Stimulated activated CD4-positive, alpha-beta T cell treated with anti-CD3 and anti-CD28 coated beads, TNF-alpha, amount 100 ng/mL, for 24 hours (primary cell): ENCODE measurements at places on chromosomes 11 and 22.

- DNase-seq, result no peak
Measured at GRCh38 chr22:23704829-23705228, 14.0 kb downstream of the RGL4 start.

GRCh38 chr11:92277871-92278270 lies 53.3 kb downstream of the FAT3 start:
- DNase-seq, result no peak

DNA sequence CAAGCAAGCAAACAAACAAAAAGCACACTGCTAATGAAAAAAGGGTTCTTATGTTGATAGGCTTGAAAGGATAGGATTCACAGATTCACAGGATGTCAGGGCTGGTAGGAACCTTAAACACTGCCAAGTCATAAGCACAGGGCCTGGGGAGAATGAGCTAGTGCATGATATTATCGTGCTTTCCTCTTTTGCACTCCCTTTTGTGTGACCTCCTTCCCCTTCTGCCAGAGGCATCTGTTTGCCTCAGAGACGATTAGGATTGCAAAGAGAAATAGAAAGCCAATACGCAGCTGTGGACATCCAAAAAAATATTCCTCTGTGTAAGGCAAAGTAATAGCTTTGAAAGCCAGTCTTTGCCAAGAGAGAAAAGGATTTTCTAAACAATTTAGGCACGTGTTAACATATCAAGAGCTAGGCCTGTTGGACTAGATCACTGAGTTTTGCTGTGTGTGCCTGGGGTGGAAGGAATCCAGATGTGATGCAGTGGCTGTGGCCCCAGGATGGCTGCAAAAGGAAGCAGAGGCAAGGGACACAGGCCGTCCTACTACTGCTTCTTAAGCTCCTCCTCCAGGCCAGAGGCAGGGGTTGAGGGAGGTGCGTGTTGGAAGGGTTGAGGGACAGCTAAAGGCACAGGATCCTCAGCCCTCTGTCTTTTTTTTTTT lies 30.6 kb downstream of the MCHR1 start:
- DNase-seq, result no peak

DNA sequence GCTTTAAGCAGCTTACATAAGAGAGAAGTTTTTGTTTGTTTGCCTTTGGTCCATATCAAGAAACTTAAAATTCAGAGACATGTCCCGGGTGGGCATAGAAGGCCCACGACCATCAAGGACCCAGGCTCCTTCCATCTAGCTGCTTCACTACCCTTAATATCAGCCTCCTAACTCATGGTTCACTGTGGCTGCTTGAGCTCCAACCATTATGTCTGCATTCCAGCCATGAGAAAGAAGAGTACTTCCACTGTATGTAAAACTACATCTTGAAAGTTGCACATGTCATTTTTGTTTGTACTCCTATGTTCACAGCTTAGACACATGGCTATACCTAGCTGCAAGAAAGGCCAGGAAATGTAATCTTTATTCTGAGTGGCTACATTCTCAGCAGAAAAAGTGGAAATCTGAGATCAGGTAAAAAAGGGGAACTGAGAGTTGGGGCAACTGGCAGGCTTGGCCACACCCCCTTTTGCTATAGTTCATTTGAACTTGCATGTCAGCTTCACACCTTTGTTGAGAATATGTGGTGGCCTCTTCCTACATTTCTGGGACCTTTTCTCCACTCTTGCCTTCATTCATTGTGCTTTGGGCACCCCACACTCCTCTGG lies 81.3 kb upstream of the TP53I11 start:
- no peak for DNase-seq

GRCh38 chr11:121589946-121590537 lies 137.3 kb upstream of the SORL1-AS1 start:
- DNase-seq, result no peak

- peak; percentile 75 for DNase-seq
Measured at GRCh38 chr11:59106363-59107336, at the start of gene FAM111B. Gene FAM111B, plus strand, starts transcription at chr11:59107237. Its CDS starts 2,389 bp downstream, at chr11:59109626.

DNA sequence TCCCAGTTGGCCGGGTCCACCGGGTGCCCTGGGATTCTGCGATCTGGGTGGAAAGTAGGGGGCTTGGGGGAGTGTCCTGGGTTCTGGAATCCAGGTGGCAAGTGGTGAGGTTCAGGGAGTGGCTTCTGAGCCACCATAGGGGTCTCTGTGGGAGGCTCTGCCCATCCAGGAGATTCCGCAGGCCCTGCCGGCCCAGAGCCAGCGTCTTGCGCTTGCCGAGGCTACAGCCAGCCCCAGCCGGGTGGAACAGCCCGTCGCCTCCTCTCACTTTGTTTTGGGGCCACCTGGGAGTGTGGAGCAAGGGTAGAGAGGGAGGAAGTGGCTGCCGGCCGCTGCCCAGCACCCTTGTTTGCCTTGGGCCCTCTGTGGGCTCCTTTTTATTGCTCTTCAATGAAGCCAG lies 60.6 kb upstream of the PPP6R3 start:
- DNase-seq, result no peak

GRCh38 chr11:15006139-15006759 lies 34.1 kb upstream of the CALCA start:
- no peak for DNase-seq

DNA sequence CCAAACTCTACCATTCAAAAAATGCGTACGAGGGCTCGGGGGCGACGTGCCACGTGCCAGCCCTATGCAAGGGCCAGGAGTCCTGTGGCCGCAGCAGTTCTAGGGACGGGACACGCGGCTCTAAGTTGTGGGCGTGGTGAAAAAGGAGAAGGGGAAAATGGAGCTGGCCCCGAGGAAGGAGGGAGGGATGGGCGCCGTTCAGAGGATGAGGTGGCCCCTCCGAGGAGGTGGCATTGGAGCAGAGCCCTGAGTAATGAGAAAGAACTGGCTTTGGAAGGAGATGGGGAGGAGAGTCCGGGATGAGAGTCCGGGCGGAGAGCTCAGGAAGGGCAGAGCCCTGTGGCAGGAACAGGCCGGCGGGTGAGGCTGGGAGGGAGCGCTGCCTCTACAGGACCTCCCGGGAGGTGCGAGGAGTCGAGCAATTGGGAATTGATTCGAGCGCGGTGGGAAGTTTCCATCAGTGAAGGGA lies 21.0 kb downstream of the OTUB1 start:
- no peak for DNase-seq

DNA sequence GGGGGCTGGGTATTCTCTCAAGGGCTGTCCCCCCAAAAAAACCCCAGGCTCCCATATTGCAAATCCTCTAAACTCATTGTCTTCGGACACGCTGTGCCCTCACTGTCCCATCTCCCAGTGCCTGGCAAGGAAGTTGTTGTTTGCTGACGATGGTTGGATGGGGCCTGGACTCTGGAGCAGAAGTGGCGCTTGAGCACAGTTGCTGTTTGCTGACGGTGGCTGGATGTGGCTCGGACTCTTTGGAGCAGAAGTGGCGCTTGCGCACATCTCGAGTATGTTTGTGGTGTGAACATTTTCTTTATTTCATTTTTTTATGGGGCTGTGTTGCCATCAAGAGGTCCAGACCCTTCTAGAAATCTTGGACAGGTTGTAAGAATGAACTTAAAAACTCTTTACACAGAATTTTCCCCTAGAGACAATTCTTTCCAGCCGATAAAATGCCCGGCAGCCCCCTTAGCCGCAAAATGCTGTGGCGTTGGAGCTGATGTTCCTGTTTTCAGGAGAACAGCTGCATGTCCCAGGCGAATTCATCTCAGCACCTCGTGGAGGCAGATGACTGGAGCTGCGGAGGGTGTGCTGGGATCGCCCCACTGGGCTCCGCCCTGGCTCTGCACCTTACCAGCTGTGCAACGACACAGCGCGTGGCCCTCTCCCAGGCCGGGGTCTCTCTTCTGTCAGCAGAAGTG lies 1167.4 kb downstream of the BRD1 start:
- DNase-seq, result no peak

GRCh38 chr11:135027461-135027860 lies 615.4 kb upstream of the B3GAT1 start:
- DNase-seq, result no peak

GRCh38 chr22:18133452-18133851 lies 16.5 kb upstream of the USP18 start:
- no peak for DNase-seq

DNA sequence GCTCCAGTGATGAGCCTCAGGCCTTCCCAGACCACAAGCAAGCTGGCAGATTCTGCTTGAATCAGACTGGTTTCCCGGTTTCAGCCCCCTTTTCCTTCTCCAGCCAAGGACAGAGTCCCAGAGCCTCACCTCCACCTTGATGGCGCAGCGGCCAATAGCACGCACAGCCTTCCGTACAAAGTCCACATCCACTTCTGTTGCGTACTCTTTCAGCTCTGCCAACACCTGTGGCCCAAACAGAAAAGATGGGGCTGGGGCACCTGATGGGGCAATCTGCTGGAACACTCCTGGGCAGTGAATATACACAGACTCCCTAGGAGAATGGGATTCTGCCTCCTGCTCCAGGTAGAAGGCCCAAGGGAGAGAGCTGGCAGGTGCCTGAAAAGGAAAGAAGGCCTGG lies 35.5 kb upstream of the RASL10A start:
- DNase-seq, result no peak

- no peak for DNase-seq
Measured at GRCh38 chr11:1478544-1478943, 8.0 kb downstream of the MOB2 start.

- no peak for DNase-seq
Measured at GRCh38 chr11:96260067-96260511, 82.9 kb downstream of the MAML2 start.

GRCh38 chr11:60821827-60822599 lies 19.9 kb upstream of the CCDC86 start:
- DNase-seq, result no peak

GRCh38 chr11:79076526-79077115 lies 364.2 kb downstream of the TENM4 start:
- no peak for DNase-seq

- DNase-seq, result no peak
Measured at GRCh38 chr11:12376259-12377081, 901 bp upstream of the PARVA start.

- no peak for DNase-seq
Measured at GRCh38 chr11:20122131-20122530, 38.1 kb downstream of the DBX1 start.

- no peak for DNase-seq
Measured at GRCh38 chr11:3046190-3046589, 11.0 kb downstream of the CARS1 start.

GRCh38 chr11:106670069-106670468 lies 348.2 kb downstream of the GUCY1A2 start:
- no peak for DNase-seq

DNA sequence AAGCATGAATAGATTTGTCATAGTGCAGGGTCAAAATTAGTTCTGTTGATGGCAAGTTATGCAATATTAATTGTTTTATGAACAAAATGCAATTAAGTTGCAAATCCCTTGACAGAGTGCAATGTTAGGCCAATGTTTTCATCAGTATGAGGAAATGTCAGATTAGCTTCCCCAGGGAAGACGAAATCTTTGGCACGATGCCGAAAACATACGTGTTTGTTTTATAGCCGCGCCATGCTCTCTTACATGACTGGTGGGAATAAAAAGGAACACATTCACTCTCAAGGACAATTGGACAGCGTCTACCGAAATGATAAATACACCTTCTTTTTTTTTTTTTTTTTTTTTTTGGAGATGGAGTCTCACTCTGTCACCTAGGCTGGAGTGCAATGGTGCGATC lies 27.0 kb downstream of the MFNG start:
- no peak for DNase-seq

DNA sequence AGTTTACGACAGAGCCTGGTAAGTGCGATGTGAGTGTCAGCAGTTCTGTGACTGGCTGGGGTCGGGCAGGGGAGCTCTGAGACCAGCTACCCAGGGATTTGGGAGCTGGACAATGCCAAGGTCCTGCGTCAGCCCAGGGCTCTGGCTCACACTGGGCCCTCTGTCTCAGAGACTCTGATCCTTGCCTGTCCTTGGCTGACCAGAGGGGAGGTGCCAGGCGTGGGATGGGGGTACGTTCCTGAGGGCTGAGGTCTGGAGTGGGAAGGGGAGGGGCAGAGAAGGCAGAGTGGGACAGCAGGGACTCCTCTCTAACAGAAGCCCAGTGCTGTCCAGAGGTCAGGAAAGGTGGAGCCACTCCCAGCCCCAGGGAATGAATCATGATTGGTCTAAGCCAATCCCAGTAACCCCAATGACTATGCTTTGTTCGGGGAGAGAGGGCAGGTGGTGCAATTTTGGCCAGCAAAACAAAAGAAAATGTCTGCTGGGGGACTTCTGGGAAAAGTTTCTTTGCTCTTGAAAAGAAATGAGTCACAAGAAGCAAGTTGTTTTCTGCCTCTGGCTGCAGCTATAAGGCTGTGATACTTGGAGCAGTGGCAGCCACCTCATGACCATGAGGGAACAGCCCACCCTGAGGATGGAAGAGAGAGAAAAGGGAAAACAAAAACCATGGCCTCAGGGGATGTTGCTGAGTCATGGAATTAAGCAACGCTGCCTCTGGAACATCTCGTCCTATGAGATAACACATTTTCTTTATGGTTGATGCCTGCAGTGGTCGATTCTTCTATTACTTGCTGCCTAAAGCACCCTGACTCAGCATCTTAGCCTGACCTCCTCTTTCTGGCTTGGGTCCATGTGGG lies 108.3 kb downstream of the CHST1 start:
- DNase-seq, result no peak

DNA sequence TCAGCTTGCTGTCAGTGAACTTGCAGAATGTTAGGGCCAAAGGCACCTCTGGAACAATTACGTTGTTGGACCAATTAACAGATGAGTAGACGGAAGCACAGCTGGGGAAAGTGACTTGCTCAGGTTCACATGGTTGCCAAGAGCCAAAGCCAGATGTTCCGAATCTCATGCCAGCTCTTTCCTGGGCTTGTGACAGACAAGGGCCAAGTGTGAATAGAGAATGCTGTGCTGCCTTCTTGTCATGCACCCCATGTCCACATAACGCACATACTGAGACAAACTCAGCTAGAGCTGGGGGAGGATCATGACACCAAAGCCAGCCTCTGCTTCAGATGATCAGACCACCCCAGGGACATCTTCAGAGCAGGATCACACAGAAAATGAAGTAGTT lies 616.3 kb downstream of the INSC start:
- no peak for DNase-seq

DNA sequence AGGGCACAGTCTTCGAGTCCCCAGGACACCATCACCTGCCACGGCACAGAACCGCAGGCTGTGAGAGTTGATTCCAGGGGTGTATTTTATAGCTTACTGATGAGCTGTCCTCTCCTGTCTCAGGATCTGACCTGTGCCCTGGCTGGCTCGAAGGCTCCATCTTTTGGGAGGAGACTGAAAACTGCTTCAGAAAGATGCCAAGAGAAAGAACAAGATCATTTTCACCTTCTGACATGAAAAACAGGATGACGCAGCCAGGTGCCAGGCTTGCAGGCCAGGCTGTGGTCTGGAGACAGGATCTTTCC lies 2.2 kb downstream of the MRGPRD start:
- DNase-seq, result no peak

DNA sequence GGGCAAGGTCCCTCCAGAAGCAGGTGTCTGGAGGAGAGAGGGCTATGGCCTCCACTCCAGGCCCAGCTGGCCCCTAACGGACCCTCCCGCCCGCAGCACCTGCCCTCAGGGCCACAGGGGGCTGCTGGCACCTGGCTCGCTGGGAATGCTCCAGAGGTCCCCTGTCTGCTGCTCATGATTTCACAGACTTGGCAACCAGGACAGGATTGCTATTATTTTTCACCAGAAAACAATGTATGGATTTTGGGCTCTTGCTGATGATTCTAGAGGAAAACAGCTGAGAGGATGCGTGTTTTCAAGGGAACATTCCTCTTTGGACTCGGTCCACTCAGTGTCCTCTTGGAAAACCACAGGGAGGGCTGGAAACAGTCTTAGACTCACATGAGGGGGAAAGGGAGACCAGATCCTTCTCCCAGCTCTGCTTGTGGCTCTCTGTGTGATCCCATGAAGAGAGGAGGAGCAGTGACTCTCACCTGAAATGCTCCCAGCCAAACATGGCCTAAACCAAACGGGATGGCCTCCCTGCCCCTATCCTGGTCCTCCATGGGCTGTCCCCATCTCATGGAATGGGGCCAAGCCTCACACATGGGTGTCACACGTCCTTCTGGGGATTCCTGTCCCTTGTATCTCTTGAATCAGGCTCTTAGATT lies 15.8 kb downstream of the MYEOV start:
- no peak for DNase-seq
